ENCODE measurements at places on chromosomes 12 and 14.

DNA sequence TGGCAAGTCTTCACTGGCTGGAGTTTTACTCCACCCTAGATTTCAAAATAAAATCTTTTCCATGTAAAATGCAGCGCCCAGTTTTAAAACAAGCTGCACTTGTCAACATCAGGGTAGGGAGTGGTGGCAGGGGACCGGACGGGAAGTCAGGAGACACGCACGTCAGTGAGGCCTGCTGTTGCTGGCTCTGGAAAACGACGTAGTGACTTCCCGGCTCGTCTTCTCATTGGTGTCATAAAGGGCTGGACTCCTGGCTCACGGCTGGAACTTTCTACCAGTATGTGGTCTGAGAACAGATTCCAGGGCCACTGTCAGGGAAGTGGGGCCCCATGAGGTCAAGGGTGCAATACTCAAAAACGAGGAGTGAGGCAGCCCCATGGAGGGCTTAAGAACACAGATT, 64.2 kb upstream of the FOXN3 start:
- no peak for DNase-seq

- DNase-seq, result no peak
Observed at GRCh38 chr12:79933532-79934264, 1.2 kb downstream of the PPP1R12A start.

DNA sequence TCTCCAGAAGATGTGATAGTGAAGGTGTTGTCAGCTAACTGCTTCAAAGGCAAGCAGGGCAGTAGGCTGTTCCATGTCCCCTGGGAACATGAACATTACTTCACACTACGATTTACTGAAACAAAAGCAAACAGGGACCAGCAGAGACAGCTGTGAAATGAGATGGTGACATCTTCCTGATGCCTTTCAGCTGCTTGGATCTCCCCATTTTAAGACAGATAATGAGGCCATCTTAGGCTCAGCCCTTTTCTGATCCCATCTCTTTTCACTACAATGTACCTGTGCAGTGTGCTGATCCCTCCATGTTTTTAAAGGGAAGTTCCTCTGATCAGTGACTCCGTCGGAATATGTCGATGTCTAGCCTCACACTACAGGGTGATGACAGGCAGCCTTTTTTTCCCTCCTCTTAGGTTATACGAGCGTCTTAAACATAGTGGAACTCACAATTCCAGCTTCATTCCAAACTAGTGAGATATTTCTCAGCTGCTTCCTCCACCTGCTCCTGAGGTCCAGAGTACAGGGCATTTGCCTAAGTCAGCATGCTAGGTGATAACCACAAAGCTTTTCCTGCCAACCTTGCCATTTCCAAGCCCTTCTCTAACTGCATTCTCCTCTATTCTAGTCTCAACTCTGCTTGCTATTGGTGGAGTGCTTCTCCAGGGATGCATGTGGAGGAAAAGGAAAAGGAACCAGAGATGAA, 87.6 kb upstream of the EGLN3 start:
- DNase-seq, result no peak

DNA sequence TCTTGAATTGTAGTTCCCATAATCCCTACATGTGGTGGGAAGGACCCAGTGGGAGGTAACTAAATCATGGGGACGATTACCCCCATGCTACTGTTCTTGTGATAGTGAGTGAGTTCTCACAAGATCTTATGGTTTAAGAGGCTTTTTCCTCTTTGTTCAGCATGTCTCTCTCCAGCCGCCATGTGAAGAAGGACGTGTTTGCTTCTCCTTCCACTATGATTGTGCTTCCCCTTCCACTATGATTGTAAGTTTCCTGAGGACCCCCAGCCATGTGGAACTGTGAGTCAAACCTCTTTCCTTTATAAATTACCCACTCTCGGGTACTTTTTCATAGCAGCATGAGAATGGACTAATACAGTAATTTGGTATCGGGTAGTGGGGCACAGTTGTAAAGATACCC, 97.3 kb downstream of the PPP1R12A start:
- no peak for DNase-seq

GRCh38 chr12:131282292-131283080, 328.8 kb downstream of the ADGRD1 start:
- no peak for DNase-seq

DNA sequence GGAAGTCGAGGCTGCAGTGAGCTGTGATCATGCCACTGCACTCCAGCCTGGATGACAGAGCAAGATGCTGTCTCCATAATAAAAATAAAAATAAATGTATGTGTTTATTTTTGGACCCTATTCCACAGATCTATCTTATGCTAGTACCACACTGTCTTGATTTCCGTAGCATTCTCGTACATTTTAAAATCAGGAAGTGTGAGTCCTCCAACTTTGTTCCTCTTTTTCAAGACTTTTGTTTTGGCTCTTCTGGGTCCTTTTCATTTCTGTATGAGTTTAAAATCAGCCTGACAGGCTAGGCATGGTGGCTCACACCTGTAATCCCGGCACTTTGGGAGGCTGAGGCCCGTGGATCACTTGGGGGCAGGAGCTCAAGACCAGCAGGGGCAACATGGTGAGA, 25.8 kb downstream of the DAO start:
- DNase-seq, result no peak

DNA sequence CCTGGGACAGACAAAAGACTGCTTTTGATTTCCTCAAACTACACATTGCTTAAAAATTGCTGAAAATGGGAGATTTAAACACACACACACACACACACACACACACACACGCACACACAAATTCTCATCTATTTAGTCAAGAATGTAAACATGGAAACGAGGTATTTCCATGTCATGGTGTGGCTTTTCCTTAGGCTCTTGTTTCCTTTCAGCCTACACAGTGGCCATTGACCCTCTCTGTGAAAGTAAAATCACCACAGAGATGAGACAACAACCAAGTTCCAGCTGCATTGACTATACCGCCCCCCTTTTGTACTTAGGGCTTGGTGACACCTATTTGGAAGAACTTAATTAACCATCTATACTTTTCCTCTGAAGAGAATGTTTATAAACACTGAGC, 41.9 kb downstream of the TTC8 start:
- DNase-seq, result no peak

GRCh38 chr12:47698055-47698454, 7.8 kb downstream of the RPAP3 start:
- no peak for DNase-seq

- no peak for DNase-seq
Observed at GRCh38 chr12:22635812-22636211, 10.8 kb downstream of the ETNK1 start.

DNA sequence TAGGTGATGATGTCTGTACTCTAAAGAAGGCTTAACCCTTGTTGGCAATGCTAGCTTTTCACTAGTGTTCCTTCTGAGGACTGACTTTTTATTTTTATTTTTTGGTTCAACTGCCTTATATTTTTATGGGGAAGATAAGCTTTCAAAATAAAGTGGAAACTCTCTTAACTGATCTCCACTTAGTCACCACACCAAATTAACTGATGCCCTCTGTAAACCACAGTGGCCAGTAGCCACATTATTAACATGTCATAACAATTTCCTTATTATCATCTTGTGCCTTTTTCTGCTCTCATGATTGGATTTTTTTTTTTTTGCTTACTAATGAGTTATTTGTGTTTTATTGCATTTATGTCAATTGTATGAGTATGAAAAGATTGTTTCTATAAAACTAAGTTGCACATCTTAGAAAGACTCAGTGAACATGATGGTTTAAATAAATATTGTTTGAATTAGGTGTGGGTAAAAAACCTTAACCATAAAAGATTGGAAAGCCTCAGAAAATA, 56.9 kb downstream of the SCFD1 start:
- no peak for DNase-seq

- DNase-seq, result no peak
Observed at GRCh38 chr12:32448586-32448985, 49.2 kb downstream of the FGD4 start.

- no peak for DNase-seq
Observed at GRCh38 chr14:102819176-102819628, 42.0 kb downstream of the TRAF3 start.

DNA sequence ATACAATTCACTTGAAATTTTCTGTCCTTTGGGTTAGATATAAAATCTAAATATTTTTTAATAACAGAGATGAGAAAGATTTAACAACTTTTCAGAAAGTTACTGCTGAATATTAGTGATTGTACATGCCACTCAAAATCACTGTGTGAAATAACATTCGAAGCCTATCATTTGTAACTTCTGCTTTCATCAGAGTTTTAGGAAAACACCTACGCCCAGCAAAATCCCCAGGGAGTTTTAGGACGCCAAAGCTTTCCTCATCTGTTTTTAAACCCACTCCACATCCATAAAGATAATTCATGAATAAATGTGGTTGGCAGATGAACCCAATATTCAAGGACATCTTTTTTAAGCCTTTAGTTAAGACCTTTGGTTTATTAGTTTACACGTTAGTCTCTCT, 23.9 kb downstream of the TC2N start:
- no peak for DNase-seq

- no peak for DNase-seq
Observed at GRCh38 chr14:77730976-77731497, 23.1 kb downstream of the SLIRP start.

GRCh38 chr14:22634233-22634900, 9.8 kb downstream of the OR6J1 start:
- no peak for DNase-seq

GRCh38 chr14:92407410-92407809, 84.4 kb downstream of the SLC24A4 start:
- no peak for DNase-seq

GRCh38 chr14:83994020-83994419, 1535.9 kb upstream of the FLRT2 start:
- DNase-seq, result no peak

DNA sequence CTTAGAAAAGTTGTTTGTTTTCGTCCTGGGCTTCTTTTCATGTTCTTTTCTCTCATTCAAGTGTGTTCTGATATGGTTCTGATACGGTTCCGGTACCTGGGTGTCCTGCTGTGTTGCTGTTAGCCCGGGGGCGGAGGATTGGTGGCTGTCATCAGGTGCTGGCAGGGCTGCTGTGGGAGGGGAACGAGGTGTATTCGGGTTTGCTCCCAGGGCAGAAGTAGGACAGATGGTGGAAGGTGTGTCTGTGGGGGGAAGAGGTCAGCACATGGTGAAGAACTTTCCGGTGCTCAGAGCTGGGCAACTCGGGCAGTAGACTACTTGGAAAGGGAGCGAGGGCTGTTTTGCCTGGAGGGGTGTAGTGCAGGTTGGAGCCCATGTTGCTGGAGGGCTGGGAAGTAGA, 70.2 kb downstream of the SLC25A47 start:
- no peak for DNase-seq

DNA sequence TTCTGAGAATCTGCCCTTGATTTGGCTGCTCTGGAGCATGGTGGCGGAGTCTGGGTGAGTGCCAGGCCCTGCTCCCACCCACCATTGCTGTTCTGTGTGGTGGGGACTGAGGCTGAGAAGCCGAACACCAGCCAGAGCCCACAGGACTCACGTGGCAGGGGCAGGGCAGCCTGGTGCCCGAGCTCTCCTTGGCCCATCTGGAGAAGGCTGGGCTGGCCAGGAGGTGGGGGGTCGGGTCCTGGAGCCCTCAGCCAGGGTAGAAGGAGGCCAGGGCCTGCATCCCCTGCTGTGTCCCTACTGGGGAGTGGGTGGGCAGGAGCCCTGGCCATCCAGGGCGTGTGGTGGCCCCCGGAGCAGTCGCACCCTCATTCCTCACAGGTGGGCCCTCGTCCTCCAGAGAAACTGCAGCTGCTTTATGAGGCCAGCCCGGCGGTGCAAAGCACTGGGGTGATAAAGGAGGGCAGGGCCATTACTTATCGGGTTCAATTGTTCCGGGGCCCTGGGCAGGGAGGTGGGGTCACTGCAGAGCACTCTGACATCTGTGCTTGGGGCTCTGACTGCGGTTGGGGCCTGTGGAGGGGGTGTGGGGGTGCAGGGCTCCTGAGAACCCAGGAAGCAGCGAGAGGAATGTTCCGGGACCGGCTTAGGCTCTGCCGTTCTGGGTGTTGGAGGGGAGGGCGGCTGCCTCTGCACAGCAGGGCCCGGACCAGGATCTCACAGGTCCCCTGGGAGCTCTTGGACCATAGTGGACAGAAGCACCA, 217.5 kb upstream of the C14orf180 start:
- no peak for DNase-seq

DNA sequence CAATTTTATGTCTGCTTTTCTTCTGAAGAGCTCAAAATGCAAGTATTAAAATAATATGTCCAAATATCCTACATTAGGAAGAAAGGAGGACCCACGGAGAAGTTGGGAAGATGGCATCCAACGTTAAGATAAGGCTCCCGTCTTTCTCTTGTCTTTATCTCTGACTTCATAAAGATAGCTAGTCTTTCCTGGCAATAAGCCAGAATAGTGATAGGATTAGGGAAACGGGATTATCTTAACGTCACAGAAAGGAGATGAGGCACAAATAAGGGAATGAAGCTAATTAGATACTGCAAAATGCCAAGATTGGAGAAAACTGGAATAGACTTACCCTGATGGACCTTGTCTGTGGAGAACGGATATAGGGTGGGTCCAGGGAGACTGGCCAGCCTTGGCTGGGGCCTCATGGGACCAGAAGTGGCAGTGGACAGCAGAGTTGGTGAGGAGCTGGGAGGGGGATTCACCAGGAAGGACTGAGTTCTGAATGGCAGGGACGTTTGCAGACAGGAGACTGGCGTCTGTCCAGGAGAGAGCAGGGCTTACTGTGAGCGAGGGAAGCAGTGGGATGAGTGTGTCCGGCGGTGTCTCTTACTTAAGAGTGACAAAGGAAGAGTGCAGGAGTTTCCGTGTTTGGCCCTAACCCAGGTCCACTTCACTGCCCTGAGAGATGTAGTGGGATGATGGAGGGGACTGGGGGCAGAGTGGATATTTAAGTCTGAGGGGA, 119.9 kb downstream of the CACNA1C start:
- no peak for DNase-seq

DNA sequence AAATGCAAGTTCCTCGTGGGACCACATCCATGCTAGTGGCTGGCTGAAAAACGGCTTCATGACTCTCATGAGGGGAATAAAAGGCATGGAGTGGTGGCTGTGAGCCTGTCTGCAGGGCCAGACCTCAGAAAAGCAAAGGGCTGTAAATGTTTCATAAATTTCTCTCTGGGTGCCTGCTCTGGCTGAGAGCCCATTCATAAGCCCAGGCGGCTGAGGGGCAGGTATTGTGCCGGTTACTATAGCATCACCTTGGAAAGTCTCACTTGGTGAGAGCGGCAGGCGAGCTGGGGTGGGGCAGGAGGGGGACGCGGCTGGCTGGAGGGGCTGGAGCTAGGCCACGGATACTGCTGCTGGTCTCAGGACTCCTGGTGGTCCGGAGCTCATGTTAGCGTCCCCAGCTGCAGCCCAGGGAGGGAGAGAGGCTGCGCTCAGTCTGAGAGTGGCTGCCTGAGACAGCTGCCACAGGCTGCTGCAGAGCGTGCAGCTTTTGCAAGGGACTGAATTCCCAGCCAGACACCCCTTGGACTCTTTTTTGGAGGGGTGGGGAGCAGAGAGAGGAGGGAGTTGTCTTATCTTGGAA, at the start of gene SLC17A8:
Gene SLC17A8 (plus strand): TSS at position 431 of the 580 bp plus-strand sequence. CDS start 318 bp downstream, outside the sequence.
- no peak for DNase-seq
